ENCODE measurements at places on chromosomes 2 and 18.

DNA sequence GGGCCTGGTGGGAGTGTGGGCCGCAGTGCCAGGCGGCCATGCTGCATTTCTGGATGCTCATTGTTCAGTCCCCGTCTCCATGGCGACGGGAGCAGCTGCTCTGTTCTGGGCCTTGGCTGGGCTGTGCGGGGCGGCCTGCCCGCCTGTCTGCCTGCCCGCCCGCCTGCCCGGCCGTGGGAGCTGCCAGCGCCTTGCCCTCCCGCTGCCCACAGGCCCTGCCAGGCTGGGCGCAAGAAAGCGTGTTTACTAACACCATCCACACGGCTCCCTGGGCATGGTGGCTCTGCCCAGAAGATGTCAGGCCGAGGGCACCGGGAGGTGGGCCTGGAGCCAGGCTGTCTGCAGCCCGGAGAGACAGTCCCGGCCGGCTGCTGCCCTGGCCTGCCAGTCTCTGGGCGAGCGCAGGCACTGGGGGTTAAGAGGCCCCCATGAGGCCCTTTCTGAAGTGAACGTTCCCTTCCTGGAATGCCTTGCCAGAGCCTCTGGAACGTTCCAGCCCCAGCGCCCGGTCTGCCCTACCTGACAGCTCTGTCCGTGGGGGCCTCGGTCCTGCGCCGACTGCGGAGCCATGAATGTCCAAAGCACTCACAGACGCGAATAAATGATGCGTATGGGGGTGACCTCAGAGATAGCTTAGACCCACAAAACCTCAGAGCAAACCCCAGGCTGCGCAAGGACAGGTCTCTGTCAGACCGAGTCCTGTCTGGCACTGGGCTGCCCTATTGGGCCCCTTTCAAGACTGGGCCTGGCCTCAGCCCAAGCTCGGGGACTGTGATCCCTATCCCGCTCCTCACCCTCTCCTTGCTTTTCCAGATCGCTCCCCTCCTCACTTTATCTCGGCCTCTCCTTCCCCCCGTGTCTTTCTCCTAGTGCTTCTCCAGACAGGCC, 44.3 kb downstream of the MYCN start:
- no peak for DNase-seq

GRCh38 chr2:1371082-1371481, 42.2 kb upstream of the TPO start:
- DNase-seq = no peak

- no peak for DNase-seq
Measured at GRCh38 chr2:88580088-88580487, 47.2 kb downstream of the EIF2AK3 start.

DNA sequence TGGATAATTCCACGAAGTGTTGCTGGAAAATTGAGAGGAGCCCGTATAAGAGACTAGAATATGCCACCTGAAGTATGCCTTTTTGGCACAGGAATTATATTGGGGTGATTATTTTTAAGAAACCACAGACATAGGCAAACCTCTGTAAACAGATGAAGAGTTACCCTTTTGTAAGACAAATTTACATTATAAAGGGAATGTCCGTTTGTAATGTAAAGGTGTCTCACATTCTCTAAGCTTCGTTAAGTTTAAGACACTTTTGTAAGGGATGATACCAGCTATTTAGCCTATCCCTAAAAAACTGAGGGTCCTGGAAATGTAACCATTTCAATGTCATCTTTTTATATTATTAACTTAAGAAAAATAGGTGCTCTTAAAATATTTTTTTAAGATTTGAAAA, 432.8 kb upstream of the SYT4 start:
- DNase-seq = no peak

- no peak for DNase-seq
Measured at GRCh38 chr2:159790323-159790722, 7.7 kb downstream of the CD302 start.

Measured in activated naive CD4-positive, alpha-beta T cell (primary cell).